ENCODE measurements at places on chromosomes 16 and 17. TPM values are rescaled to one million over a fixed set of nuclear protein-coding genes. Genes with fewer than 3 reads are reported as not detected.

PRSS33 gene
- not detected for total RNA-seq

GRCh38 chr17:70080541-70081347 lies 5.7 kb downstream of the KCNJ16 start:
- DNase-seq, result no peak

GRCh38 chr17:80667462-80668277 lies 123.0 kb downstream of the RPTOR start:
- peak; percentile 77 for DNase-seq

RGS11 gene
- total RNA-seq, result not detected

- DNase-seq, result no peak
Observed at GRCh38 chr17:1301546-1301945, 22.1 kb downstream of the TRARG1 start.

TP53TG3D gene
- not detected for total RNA-seq

- no peak for DNase-seq
Observed at GRCh38 chr17:73841431-73842060, 197.3 kb upstream of the SDK2 start.

SMG6 gene
- 42.9 TPM for total RNA-seq

DNA sequence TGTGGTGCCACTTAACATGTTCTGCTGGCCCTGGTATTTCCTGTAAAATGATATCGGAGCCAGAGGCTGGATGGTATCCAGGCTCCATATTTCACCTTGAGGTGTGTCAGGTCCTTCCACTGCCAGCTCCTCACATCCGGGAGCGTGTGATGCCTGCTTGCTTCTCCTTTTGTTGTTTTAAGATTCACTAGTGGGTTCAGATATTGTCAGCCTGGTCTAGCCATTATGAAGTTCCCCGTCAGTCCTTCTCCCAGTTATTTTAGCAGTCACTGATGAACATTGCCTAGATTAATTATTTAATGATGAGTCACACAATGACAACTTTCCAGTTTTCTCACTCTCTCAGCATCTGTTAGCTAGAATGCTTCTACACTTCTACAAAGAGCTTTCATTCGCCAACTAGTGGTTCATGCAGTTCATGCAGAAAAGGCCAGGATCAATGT lies 11.3 kb downstream of the DNAAF1 start:
- DNase-seq, result no peak

GRCh38 chr16:76527244-76527643 lies 250.0 kb downstream of the CNTNAP4 start:
- DNase-seq, result no peak

DNA sequence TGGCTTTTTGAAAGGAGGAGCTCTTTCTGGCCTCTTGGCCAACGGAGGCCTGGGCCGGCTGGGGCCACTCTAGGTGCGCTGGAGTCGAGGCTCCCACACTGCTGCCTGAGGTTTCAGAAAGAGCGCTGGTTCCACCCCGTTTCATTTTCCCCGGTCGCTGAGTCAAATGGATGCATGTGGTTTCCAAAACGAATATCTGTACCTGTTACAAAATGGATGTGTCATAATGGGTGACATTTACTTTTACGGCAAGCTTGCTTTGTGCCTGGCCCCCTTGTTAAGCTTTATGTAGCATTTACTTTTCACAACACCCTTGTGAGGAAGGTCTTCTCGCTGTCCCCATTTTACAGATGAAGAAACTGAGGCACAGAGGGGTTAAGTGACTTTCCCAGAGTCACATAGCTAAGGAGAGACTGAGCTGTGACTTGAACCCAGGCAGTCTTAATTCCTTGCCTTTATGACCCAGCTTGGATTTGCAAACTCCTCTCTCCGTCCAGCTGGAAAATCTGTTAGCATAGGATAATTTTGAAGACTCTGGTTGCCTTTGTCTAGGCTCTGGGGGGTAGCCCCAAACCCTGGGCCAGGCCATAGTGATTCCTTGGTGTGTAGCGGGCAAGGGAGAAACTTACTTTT lies 10.6 kb downstream of the KSR1 start:
- peak; percentile 39 for DNase-seq

GRCh38 chr17:80269405-80269807 lies 8.8 kb downstream of the RNF213 start:
- no peak for DNase-seq

GRCh38 chr17:38540514-38541045 lies 65.2 kb downstream of the SRCIN1 start:
- DNase-seq, result no peak

- DNase-seq, result no peak
Observed at GRCh38 chr17:48970224-48970623, 1.8 kb upstream of the GIP start.

- no peak for DNase-seq
Observed at GRCh38 chr17:28940675-28941074, 10.6 kb downstream of the PHF12 start.

KRT16 gene
- total RNA-seq, result not detected

SYCE1L gene
- 15.8 TPM for total RNA-seq

DNA sequence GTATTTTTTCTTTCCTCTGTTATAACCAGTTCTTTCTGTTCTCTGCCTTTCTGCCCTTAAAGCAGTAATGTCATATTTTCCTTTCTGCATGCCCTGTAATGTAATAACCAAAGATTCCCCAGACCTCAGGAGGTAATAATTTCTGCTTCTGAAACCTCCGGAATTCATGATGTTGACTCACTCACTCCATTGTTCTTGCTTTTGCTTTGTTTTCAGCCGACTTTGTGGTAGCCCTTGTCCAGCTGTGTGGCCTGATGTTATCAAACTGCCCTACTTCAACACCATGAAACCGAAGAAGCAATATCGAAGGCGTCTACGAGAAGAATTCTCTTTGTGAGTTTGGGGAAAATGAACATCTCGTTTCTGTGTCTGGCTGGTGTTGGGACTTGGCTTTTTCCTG lies 55.9 kb downstream of the CDK12 start:
- no peak for DNase-seq

RCVRN gene
- not detected for total RNA-seq

SERPINF2 gene
- 0.69 TPM for total RNA-seq

DNA sequence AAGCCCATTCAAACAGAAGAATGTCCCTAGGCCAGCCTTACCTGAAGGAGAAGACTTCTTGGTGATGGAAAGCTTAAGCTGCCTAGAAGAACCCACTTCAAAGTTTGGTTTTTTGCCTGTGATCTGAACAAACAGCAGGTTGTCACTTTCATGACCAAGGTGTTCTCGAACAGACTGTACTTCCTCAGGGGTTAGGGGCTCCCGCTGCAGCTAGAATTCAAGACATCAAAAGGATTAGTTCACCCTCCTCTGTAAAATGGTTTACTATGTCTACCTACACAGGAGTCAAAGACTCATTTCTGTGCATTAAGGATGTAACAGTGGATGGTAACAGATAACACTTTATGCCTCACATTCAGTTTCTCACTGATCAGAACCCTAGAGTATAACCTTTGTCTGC lies 13.2 kb downstream of the CIAPIN1 start:
- DNase-seq, result no peak

AANAT gene
- total RNA-seq, result not detected

GRCh38 chr17:69523244-69523861 lies 108.9 kb downstream of the MAP2K6 start:
- DNase-seq, result peak; percentile 41

GRCh38 chr17:48734333-48735061 lies 5.9 kb upstream of the HOXB13 start:
- no peak for DNase-seq

DNA sequence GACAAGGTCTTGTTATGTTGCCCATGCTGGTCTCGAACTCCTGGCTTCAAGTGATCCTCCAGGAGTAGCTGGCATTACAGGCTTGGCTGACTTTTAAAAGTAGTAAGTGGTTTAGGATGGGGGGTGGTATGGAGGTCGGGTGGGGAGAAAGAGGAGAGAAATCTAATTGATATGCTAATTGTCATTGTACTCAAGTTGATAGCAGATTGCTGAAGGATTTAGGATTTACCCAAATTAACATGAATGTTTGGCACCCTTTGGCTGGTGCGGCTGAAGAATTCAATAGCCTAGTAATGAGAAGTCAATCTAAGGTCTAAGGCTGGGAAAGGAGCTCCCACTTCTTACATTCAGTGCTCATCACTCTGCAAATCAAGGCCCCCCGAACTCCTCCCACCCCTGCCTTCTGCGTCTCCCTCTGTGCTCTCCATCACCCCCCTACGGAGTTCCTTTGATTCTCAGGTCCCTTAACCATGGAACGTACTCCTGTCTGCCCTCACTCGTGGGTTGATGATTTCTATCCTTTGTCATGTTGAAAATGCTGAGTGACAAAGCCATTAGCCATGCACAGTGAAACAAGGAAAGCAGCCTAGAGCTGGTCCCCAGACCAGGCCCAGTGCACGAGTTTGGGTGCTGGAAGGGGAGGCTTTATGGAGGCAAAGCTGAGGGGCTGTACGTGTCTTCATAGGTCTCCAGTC lies 17.3 kb downstream of the CDH13 start:
- no peak for DNase-seq

SHISA6 gene
- not detected for total RNA-seq

DNA sequence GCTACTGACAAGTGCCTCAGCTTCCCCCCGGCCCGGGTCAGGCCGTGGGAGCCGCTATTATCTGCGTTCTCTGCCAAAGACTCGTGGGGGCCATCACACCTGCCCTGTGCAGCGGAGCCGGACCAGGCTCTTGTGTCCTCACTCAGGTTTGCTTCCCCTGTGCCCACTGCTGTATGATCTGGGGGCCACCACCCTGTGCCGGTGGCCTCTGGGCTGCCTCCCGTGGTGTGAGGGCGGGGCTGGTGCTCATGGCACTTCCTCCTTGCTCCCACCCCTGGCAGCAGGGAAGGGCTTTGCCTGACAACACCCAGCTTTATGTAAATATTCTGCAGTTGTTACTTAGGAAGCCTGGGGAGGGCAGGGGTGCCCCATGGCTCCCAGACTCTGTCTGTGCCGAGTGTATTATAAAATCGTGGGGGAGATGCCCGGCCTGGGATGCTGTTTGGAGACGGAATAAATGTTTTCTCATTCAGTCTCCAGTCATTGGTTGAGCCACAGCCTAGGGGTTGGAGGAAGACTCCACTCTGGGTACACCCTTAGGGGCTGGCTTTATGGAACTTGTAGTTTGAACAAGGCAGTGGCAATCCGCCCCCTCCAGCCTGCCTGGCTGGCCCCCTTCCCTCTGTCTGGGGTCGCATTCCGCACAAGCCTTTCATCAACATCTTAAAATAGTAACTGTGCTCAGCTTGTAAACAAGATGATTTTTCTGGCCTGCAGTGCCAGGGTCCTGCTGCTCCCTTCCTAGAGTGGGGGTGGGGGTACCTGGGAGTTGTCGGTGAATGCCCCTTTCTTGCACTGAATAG lies 4.1 kb downstream of the SYNGR2 start:
- DNase-seq, result no peak

PYDC1 gene
- not detected for total RNA-seq

GRCh38 chr17:10035885-10036284 lies 130.8 kb upstream of the RCVRN start:
- DNase-seq, result no peak

NOTUM gene
- not detected for total RNA-seq

ARHGAP44 gene
- not detected for total RNA-seq

GOT2 gene
- total RNA-seq, result 28.7 TPM

DNA sequence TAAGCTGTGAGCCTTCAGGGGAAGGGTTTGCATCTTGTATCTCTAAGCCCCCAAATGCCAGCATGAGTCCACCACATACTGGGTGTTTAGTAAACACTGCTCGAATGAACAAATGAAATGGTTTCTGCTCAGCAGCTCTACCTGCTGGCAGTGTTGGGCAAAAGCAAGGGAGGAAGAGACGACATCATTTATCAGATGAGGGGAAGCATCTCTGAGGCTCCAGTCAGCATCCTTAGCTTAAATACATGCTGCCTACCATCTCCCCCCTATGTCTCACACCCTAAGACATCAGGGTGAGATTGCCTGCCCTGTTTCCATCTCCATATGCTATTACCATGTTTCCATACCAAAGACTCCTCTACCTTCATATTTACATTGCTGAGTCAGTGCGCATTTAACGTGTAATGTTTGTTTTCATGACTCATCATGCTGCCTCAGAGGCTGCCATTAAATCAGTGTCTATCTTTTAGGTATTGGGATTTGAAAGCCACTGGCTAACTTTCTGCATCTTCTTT lies 379.8 kb downstream of the UTP18 start:
- peak; percentile 30 for DNase-seq

DNA sequence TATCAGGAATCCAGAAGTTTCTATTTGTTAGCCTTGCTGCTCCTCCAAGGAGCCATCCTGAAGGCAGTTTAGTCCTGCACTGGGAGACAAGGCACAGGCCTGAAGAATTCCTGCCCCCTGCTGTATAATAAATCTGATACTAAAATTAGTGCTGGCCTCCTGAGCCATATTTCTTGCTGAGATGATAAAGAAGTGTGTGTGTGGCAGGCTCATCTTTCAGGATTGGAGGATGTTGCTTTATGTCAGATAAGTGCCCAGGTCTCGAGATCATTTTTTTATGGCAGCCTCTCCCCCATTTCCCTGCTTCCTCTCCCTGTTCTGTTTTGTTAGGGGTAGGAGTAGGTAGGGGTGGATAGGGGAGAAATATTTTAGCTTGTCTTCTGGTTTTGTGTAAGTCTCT lies 26.0 kb downstream of the MSI2 start:
- DNase-seq, result no peak

All from CD4-positive, CD25-positive, alpha-beta regulatory T cell (primary cell).